ENCODE measurements at places on chromosomes 6 and 20.

DNA sequence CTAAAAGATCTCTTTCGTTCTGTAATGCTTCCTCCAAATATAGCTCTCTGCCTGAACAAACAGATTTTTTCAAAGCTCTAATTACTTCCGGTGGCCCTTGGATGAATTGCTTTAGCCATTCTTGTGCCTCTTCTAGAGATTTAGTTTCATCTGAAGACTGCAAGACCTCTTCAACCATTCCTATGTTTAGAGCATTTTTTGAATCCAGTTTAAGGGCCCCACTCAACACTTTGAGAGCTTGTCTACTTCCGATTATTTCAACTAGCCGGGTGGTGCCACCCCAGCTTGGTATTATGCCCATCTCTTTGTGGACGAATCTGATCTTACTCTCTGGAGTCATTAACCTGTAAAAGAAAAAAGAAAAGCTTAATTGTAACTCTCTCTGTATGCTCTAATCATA lies 23.3 kb downstream of the RNF146 start:
- no peak for DNase-seq

DNA sequence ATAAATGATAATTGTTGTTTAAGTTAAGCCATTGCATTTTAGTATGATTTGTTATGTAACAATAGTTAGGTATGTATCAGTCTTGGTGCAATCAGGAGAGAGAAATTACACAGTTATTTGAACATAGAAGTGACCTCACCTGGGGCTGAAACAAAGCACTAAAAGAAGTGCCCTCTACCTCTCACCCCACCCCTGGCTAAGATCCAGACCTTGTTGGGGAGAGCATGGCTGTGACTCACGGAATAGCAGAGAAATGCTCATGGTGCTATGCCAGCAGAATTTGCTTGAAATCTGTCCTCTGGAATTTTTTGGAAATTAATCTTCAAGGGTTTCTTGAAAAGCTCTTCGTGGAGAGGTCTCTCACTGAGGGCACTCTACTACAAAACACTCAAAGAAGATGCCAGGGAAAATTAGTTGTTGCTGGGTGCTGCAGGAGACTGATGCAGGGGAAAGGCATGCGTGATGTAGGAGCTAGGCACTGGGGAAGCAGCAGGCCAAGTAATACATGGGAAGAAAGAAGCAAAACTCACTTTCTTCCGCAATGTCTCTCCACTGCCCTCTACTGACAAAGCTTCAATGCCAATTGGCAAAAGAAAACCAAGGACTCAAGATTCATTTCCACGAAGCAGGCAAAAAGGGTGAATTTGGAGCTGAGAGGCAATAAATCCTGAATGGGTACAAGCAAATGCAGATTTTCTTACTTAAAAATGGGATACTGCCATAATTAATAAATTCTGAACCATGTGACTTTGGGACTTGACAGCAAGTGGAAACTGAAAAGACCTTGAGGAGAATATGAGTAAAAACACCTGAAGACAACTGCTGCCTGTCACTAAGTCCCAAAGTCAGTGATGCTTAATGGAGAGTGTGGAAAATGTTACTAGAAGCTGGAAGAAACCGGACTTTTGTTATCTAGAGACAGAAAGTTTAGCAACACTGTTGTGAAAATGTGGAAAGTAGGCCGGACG lies 136.3 kb upstream of the ZNF184 start:
- no peak for DNase-seq

DNA sequence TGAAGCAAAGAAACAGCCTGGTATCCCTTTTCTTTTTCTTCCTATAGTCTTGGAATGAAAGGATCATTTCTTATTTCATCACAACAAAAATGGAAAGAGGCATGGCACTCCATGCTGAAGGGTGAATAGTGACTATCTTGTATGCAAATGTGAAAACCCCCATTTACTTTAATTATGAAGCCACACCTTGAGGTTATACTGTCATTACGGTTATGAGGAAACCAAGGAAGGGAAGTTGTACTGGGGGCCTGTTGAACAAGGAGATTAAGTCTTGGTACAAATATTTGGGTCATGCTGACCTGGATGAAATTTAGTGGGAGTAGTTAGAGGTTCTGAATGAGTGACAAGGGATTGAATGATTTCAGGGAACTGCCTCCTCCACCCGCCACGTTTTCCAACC lies 8.7 kb upstream of the STXBP5 start:
- no peak for DNase-seq

DNA sequence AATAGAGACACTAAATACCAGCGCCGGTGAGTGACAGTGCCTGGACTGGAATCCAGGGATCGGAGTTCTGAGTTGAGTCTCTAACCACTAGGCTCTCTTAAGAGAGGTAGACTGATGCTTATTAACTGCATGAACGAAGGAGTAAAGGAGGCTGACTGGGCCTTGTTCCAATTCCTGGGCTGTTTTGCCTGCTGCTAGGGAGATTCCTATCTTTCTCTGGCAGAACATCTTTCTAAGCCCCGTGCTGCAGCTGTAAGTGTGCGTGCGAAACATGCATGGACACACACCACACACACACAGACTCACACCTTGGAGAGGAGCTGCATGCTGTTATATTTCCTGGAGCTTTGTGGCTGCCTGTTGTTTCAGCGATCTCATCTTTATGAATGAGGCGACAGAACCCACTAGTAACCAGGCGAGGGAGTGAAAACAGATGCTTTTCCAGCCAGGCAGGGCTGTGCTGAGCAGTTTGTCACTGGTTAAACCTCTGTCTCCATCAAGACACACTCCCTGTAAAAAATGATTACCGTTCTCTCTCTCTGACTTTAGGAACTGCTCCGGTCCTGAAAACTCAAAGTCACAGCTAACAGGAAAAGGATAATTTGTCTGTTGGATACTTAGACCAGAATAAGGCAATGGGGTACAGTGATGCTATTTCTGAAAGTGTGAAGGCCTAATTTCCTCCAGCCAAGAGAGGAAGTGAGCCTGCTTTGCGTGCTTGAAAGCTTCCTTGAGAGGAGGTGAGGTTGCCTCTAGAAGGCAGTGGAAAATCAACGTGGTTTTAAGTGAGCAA lies 157.4 kb upstream of the ZNF217 start:
- DNase-seq, result peak; percentile 73

- no peak for DNase-seq
These were observed 87.0 kb downstream of the OR2B2 start for GRCh38 chr6:27825025-27825793.

DNA sequence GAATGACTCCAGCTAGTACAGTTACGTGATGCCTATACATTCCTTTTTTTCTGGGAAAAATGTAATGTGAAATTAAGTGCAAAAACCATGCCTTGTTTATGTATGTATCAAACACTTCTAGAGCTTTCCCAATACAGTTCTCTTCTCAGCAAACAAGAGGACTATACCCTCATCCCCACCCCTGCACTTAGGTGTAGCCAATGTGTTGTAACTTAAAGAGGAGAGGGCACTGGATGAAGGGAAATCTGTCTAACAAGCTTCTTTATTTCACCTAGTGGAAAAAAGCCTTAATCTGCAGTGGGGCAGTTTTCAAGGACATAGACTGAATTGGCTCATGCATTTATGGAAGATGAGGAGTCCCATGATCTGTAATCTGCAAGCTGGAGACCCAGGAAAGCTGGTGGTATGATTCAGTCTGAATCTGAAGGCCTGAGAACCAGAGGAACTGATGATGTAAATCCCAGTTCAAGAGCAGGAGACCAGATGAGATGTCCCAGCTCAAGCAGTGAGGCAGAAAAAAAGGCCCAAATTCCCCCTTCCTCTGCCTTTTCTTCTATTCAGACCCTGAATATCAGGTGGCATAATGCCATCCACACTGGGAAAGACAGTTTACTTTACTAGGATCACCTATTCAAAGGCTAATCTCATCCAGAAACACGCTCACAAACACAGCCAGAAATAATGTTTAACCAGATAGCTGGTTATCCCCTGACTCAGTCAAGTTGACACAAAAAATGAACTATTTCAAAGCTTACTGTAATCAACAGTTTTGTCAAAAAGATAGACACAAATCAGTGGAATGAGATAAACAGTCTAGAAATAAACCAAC lies 25.8 kb upstream of the SLC17A3 start:
- no peak for DNase-seq

- DNase-seq, result no peak
These were observed 12.0 kb downstream of the MDN1 start for GRCh38 chr6:89807581-89807980.

GRCh38 chr6:129801909-129802308 lies 59.2 kb downstream of the TMEM244 start:
- no peak for DNase-seq

- no peak for DNase-seq
These were observed 27.5 kb downstream of the EPB41L1 start for GRCh38 chr20:36181934-36182603.

- no peak for DNase-seq
These were observed 54.6 kb downstream of the MAN1A1 start for GRCh38 chr6:119294984-119295383.

- DNase-seq, result no peak
These were observed 92.3 kb downstream of the FIG4 start for GRCh38 chr6:109783250-109783986.

DNA sequence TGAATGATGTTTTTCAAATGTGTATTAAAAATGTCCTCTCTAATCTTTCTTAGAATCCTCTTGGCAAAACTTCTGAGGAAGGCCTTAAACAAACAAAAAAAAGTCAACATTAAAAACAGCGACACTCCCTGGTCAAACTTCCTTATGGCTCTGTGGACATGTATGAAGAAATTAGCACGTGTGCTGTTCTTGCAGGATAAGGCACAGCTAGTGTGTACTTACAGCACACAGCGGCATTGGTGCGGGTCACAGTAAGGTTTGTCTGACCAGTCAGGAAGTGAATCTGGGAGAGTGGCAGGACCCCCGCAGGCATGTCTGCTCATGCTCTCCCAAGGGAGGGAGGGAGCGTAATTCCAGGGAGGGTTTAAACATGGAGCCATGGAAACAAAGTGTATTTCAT lies 38.8 kb downstream of the SLC22A1 start:
- DNase-seq, result no peak

- DNase-seq, result no peak
These were observed 307.9 kb upstream of the SLC35B3 start for GRCh38 chr6:8743170-8743745.

DNA sequence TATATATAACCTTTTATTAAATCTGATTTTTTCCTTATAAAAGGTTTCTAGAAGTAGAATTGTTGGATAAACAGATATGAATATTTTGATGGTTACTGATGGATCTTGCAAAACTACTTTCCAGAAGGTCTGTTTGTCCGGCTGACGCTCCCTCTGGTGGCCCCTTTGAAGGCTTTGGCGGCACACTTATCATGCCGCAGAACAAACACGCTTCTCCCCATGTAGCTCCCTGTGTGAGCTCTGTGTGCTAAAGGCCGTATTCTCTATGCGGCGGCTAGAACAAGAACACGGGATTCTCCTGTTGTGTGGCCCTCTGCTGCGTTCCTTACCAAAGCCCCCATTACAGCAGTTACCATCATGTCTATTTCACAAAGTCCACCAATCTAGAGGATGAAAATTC lies 30.0 kb downstream of the PPP1R3G start:
- DNase-seq, result no peak

DNA sequence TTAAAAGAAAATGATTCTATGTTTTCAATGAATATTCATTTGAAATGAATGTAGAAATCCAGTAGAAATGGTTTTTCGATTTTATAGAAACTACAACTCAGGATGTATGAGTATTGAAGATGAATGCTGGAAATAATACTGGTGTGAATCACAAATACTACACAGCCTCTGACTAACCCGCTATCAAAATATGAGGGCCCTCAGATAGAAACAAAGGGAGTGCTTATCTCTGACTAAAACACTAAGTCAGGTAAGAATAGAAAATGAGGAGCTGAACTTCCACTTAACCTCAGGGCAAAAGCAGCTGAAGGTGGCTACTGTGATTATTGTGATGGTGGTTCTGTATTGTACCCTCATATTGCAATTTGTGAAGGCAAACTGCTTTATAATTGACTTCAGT lies 220.9 kb upstream of the RNF217 start:
- no peak for DNase-seq

DNA sequence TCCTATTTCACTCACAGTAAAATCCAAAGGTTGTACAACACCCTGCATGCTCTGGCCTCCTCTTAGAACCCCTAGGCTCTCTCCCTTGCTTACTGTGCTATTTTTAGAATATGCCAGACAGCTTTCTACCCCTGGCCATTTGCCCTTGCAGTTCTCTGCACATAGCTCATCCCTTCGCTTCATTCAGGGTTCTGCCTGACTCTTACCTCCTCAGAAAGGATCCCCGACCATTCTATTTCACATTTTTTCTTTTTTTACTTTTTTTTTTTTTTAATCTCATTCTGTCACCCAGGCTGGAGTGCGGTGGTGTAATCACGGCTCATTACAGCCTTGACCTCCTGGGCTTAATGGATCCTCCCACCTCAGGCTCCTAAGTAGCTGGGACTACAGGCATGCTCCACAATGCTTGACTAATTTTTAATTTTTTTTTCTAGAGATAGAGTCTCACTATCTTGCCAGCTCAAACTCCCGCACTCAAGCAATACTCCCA lies 33.6 kb downstream of the COMMD7 start:
- no peak for DNase-seq

DNA sequence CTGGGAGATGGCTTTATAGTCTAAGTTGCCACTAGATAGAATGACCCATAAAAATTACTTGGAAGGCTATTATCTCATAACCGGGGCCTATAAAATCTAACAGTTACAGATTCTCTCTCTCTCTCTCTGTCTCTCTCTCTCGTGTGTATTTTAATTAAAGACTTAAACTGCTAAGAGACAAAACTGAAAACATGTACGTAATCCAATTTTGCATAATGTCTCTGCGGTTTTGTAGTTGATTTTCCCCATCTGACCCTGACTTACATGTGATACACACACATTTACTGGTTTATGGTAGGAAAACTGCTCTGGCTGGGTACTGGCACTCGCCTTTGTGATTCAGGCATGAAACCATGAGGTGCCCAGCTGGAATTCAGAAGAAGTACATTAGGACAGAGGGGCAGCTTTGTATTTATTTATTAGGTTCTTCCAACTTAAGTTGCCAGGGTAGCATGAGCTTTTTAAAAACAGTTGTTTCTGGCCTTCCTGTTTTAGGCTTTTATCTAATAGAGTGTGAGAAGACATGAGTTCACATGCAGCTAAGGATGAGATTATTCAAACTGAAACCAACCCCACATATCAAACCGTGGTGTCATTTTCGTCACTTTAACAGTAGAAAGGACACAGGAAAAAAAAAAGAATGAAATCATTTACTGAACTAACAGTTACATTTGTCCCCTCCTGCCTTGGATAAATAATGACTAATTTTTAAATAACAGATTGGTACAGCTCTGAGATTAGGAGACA lies 182.5 kb downstream of the GMPR start:
- DNase-seq, result no peak

GRCh38 chr6:3518356-3519190 lies 61.7 kb upstream of the SLC22A23 start:
- no peak for DNase-seq

- DNase-seq, result no peak
These were observed 813.0 kb downstream of the DHX35 start for GRCh38 chr20:39775110-39775509.

DNA sequence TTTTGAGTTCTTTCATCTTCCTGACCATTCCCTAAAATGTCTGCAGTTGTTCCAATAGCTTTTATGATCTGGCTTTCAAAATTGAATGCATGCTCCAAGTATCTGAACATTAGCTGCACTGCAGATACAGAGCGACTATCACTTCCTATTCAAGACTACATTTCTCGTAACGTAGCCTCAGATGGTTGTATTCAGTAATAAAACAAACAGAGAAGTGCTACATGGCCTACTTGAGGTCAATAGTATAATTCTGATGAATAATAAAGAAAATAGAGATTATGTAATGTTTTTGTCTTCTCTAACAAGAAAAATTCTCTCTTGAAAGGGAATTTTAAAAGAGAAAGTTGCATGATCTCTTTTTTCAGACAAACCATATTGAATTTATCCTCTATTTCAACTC lies 333.9 kb upstream of the IRAK1BP1 start:
- no peak for DNase-seq

GRCh38 chr6:117034971-117035370 lies 157.9 kb downstream of the RFX6 start:
- DNase-seq, result no peak
